ENCODE measurements at places on chromosomes 13 and 19.
A peak's percentile ranks its signal among the peaks of the same experiment; 100 is the strongest.

GRCh38 chr13:97307882-97308624, 85.9 kb downstream of the MBNL2 start:
- DNase-seq, result no peak

- DNase-seq, result no peak
Measured at GRCh38 chr13:114177245-114178010, 1.6 kb upstream of the CFAP97D2 start.

DNA sequence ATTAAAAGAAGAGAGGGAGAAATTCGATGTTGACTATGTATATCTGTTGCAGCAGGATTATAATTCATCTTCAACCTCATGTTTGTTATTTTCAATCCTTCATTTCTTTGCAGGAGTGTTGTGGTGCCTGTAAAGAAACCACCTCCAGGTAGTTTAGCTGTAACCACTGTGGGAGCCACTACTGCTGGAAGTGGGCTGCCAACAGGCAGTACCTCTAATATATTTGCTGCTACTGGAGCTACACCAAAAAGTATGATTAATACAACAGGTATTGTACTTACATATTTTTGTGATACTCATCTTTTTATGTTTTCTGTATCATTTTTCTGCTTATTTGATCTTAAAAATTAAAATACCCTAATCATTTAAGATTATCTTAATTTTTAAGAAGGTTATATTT, 266.5 kb downstream of the NBEA start:
- no peak for DNase-seq

DNA sequence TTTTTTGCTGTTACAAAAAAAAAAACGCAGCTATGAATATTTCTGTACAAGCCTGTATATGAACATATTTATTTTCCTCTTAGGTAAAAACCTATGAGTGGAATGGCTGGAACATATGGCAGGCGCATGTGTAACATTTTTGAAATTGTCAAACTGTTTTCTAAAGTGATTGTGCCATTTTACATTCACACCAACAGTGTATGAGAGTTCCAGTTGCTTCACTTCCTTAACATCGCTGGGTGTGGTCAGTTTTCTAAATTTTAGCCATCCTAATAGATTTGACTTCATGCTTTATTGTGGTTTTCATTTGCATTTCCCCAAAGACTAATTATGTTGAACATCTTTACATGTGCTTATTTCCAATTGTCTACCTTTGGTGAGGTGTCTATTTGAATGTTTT, 306.8 kb downstream of the KCNRG start:
- DNase-seq, result no peak

GRCh38 chr19:16433986-16434385, 37.8 kb downstream of the EPS15L1 start:
- no peak for DNase-seq

DNA sequence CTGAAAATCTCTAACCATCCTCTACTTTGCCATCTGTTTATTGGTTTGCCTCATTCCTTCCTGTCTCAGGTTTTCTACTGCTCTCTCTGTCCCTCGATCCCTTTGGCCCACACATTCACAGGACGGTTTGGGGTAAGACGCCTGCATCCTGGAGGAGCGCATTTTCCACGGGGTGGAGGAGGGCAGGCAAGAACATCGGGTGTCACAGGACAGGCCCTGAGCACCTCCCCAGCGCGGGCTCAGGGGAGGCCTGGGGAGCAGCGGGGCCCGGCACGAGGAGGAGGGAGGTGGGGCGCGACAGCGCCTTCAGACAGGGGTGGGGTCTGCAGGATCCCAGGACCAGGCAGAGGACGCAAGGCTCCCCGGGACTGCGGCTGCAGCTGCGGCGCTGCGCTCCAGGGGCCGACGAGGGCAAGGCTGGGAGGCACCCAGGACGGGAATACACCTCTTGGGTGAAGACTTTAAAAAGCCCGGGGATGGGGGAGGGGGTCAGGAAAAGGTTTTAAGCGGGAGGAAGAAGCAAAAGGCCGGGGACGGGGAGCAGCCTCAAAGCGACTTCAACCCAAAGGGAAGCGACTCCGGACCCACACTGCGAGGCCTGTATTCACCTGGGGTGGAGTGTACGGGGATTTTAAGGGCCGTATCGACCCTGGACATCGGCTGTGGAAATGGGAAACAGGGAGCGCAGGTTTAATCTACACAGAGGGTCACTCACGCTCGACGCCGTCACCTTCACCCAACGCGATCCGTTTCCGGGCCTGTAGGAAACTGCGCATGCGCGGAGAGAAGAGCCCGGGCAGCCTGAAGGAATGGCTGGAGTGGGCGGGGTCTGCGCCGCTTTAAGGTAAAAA, at the start of gene ZNF415:
TSS of gene ZNF415 (minus strand) at position 770 of the 851 bp plus-strand sequence. CDS start 10,234 bp downstream, outside the sequence.
- DNase-seq, result peak; percentile 25

- DNase-seq, result no peak
Measured at GRCh38 chr13:40056898-40057619, 401.6 kb downstream of the COG6 start.

DNA sequence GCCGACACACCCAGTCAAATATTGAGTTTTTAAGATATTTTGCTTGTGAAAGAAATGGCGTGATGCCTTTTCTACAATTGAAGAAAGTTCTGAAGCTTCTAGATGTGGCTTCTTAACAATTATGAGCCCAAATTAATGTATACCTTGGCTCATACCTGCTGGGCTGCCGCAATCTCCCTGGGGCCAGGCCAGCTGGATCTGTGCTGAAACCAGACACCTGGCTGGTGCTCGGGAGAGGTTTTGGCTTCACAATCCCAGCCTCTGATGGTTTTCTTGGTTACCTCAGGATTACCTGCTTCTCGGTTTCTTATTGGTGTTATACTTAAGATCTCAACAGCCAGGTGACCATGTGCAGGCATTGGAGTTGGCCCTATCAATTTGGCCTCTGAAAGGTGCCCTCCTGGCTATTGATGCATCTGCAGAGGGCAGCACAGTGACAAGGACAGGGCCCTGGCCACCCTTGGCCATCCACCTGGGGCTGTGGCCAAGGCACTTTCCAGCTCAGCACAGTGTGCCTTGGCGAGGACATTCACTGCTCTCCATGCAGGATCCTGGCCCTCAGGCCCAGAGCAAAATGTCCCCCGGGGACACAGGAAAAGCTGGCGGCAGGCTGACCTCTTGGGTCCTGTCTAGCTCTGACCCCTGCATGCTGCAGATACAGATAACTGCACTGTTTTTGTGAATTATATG, 305.0 kb downstream of the ZNF536 start:
- DNase-seq, result no peak

- no peak for DNase-seq
Measured at GRCh38 chr19:30225676-30226463, 146.3 kb upstream of the ZNF536 start.

DNA sequence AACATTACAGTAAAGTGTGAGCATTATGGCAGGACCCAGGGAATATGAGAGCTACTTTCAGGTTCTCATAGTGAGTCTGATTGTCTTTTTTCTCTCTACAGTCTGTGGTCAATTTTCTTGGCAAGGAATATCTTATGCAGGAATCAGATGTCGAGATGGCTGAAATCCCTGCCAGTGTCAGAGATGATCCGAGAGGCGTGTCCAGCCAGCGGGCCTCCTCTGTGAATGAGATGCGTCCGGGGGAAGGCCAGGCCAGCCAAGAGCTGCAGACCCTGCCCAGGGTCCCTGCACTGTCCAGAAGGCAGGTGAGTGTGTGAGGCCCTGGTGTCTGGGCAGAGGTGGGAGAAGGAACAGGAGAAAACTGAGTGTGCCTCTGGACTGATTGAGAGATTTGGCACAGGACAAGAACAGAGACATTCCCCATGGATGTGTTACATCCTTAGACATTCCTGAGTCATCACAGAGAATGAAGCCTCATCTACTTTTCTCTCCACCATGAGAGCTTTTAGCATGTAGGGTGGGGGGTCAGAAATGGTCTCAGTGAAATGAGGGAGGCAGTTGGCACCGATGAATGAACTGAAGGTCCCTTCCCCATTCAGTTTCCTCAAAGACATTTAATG, 27.3 kb upstream of the EDDM13 start:
- DNase-seq, result no peak

GRCh38 chr19:42175952-42176648, 41.4 kb downstream of the DEDD2 start:
- DNase-seq, result peak; percentile 27

DNA sequence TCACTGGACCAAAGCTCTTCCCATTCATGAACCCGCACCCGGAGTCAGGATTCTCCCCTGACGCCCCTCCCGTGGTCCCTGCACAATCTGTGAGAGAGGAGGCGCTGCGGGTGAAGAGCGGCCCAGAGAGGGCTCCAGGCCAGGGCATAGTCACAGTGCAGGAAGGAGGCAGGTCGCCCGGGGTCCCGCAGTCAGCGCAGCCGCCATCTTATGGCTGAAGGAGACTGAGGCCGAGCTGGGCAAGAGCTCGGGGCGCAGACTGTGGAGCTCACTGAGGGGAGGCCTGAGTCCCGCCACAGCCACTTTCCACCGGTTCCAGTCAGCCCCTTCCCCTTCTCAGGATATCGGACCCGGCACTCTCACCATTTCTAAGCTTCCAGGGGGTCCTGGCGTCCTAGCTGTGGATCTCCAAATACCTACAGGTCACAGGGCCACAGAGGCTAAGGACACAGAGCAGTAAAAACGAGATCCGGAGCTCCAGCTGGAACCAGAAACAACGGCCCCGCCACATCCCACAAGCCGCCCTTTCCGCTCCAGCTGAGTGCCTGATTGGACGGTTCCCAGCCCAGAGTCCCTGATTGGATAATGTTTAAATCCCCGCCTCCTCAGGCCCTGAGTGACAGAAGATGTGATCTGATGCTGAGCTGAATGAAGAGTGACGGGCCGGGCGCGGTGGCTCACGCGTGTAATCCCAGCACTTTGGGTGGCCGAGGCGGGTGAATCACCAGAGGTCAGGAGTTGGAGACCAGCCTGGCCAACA, at the start of gene ZNF99:
TSS of gene ZNF99 (minus strand) at position 501 of the 760 bp plus-strand sequence. CDS start at position 366, 135 bp downstream.
- no peak for DNase-seq

GRCh38 chr19:20233105-20233504, 66.1 kb downstream of the ZNF486 start:
- no peak for DNase-seq

- no peak for DNase-seq
Measured at GRCh38 chr13:42364613-42365000, 92.7 kb downstream of the AKAP11 start.

GRCh38 chr19:12786141-12786870, 5.0 kb upstream of the JUNB start:
- no peak for DNase-seq

DNA sequence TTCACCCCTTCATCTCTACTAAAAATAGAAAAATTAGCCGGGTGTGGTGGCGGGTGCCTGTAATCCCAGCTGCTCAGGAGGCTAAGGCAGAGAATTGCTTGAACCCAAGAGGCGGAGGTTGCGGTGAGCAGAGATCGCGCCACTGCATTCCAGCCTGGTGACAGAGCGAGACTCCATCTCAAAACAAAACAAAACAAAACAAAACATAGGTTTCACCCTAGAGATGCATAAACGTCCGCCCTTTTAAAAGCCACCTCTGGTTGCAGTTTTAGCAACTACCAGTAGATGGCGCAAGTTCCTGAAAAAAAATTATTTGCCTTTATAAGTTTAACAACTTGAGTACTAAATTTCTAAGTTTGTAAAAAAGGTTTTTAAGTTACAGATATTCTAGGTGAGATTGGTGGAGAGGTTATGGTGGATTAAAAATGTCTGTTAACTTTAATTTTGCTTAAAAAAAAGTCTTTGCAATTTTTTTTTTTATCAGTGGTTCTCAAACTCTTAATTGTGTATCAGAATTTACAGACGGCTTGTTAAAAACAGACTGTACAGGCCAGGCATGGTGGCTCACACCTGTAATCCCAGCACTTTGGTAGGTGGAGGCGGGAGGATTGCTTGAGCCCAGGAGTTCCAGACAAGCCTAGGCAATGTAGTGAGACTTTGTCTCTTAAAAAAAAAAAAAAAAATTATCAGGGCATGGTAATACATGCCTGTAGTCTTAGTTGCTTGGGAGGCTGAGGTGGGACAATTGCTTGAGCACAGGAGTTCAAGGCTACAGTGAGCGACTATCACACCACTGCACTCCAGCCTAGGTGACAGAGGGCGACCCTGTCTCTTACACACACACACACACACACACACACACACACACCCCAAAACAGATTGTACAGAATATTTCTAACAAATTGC, 42.1 kb downstream of the NAA16 start:
- peak; percentile 20 for DNase-seq

- DNase-seq, result peak; percentile 81
Measured at GRCh38 chr19:7500811-7501450, 12.1 kb upstream of the PEX11G start.

- DNase-seq, result peak; percentile 30
Measured at GRCh38 chr13:111429064-111429558, 108.7 kb downstream of the TEX29 start.

DNA sequence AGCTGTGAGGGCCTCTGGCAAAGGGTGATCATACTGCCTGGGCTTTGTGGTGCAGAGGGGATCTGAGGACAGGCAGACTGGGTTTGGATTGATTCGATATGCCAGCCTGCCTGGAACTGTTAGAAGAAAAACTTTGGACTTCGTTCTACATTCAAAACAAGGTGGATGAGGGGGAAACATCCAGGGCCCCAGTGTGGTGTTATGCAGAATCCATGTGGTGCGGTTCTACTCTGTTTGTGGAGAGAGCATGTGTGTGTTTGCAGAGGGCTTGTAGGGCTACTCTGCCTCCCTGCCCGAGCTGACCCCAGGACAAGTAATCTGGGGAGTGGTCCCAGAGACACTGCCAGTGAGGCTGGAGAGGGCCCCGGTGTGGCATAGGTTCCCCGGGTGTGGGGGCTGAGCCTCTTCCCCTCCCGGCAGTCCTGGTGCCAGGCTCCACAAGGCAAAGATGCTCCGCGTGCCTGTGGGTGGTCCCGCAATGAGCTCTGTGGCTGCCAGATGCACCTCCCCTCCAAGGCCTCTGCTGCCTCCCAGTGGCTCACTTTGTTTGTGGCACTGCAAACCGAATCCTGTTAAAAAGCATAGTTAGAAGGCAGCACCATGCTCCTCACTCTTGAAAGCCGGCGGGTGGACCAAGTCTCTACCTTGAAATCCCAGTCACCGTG, 22.3 kb upstream of the TFDP1 start:
- peak; percentile 41 for DNase-seq

GRCh38 chr13:49455007-49455398, 10.9 kb downstream of the SETDB2 start:
- DNase-seq, result no peak

DNA sequence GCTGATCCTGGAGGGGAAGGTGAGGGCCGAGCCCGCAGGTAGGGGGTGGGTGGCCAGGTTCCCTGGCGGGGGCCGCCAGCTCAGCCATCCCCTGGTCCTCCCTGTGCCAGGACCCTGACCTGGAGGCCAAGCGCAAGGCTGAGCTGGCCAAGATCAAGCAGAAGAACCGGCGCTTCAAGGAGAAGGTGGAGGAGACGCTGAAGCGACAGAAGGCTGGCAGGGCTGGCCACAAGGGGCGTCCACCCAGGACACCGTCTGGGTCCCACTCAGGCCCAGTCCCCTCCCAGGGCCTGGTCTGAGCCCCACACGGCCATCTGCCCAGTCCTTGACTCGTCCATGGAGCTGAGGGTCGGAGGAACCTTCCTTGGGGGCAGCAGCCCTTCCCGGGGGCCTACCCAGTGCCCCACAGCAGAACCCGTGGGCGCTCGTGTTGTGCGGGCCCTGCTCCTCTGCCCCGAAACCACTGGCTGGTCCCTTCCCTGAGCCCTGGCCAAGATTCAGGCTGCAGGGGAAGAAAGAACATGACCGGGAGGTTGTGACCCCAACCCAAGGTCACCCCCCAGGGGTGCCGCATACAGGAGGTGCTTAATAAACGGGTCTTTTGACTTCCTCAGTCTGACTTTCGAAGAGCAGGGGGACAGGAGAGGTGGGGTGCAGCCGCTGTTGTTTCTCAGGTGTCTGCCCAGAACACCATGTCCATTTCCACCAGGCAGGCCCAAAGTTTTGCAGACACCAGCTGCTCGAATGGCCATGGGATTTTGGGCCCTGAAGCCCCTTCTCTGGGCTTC, 8.7 kb downstream of the DDX49 start:
- no peak for DNase-seq

- DNase-seq, result no peak
Measured at GRCh38 chr13:106099765-106100164, 435.7 kb downstream of the EFNB2 start.

Measured in stimulated activated CD4-positive, alpha-beta T cell treated with anti-CD3 and anti-CD28 coated beads, Interleukin-2, amount 100 ng/mL, for 24 hours (primary cell).